Renal cortical epithelial cell (primary cell): ENCODE measurements at places on chromosomes 13 and 19.

DNA sequence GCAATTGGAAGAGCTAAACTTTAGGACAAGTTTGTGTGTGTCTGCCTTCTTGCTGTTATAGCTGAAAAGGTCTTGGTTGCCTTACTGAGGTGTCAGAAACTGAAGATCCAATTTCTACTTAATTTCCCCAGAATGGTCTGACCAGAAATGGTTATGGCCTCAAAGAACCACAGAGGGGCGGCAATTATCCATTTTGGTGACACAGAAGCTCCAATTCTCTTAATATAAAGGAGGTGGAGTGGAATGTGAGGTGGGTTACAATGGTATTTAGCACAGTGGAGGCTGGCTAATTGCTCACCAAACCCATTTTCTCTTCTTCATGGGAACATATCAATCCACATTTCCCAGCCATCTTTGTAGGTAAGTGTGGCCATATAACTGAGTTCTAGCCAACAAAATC lies 1157.2 kb downstream of the OLFM4 start:
- peak; percentile 2 for DNase-seq

GRCh38 chr19:10682397-10683063 lies 18.7 kb upstream of the QTRT1 start:
- no peak for DNase-seq

GRCh38 chr13:109211616-109212015 lies 574.8 kb downstream of the IRS2 start:
- DNase-seq, result peak; percentile 30

DNA sequence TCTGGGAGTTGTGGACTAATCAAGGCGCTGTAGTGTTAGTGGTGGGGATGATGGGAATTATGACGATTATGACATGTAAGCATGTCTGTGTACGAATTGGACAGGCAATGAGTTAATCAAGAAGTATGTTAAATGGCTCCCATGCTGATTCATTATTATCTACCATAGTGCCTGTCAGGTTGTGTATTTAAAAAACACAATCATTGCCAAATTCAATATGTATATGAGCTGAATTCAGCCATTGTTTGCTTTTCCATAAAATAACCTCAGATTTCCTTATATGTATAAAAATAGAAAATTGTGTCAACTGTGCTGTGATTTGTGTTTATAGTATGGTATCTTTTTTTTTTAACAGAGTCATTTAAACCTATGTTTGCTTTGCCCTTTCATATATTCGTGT lies 37.1 kb downstream of the PCCA start:
- DNase-seq, result no peak

GRCh38 chr13:32530841-32531253 lies 7.7 kb downstream of the N4BP2L2 start:
- peak; percentile 63 for DNase-seq

- no peak for DNase-seq
These were observed 116.7 kb downstream of the SOX1 start for GRCh38 chr13:112183532-112184090.

GRCh38 chr13:85074543-85075313 lies 724.5 kb downstream of the SLITRK6 start:
- no peak for DNase-seq

DNA sequence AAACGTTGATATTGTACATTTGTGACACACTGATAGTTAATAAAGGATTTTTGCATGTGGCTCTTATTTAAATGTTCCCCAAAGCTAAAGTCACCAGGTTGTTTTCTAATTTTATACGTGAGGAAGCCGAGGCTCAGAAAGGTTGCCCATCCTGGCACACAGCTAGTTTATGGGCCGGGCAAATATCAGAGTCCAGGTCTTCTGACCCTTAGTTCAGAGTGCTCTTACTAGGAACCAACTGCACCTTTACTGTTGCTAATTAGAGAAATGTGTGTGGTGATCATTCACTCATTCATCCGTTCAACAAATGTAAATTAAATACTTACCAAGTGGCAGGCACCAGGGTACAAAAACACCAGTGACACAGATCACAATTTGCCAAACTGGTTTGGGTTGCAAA lies 46.3 kb upstream of the RGCC start:
- no peak for DNase-seq

- DNase-seq, result no peak
These were observed 50.4 kb downstream of the RASA3 start for GRCh38 chr13:114081761-114082681.

GRCh38 chr19:17998827-17999150 lies 9.2 kb upstream of the ARRDC2 start:
- DNase-seq, result no peak

GRCh38 chr19:45523642-45524256 lies 16.5 kb downstream of the VASP start:
- peak; percentile 80 for DNase-seq
